ENCODE measurements at places on chromosomes 13 and 19.

GRCh38 chr13:111954661-111955411, 112.1 kb upstream of the SOX1 start:
- DNase-seq: no peak

GRCh38 chr13:23770428-23770827, 118.8 kb downstream of the MIPEP start:
- DNase-seq: no peak

DNA sequence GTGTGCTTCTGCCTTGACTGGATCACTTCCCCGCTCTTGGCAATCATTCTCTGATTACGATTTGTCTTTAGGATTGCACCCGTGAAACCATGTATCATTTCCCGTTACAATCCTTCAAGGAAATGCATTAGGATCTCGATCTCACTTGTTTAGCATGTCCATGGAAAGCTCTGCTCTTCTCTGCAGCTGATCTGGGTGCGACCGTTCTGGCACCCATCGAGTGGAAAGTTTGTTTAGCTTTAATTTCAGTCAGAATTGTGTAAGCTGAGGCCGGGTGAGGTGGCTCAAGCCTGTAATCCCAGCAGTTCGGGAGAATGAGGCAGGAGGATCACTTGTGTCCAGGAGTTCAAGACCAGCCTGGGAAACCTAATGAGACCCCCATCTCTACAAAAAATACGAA, 30.9 kb downstream of the NUMBL start:
- no peak for DNase-seq

DNA sequence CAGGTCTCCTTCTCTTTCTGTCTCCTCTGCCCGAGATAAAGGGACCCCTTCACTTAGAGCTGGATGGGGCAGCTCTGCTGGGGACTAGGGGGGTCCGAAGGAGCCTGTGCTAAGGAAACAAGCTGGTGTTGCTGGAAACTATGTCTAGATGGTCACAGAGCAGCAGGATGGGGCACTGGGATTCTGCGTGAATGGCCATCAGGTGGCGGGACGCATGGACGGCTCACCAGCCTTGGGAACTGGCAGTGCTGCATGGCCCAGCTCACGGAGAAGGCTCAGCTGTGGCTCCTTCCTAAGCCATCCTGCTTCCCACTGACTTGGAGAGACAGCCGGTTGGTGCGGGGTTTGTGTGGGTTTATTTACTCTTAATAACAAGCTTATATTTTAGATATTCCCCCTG, 411.8 kb downstream of the ZNF536 start:
- no peak for DNase-seq

DNA sequence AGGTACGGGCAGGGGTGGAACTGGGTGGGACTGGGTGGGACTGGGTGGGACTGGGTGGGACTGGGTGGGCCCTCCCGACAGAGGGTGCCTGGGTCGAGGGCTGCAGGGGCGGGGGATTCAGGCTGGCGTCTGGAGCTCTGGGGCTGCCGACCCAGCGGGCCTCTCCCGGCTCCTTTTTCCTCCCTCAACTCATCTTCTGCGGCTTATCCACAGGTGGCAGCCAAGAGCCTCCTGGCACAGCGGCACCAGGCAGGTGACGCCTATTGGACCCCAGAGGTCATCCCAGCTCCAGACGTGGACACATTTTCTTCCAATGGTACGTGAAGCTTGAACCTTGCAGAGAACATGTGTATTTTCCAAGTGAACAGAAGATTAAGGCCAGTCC, 533 bp downstream of the ZNF544 start:
- peak; percentile 7 for DNase-seq

DNA sequence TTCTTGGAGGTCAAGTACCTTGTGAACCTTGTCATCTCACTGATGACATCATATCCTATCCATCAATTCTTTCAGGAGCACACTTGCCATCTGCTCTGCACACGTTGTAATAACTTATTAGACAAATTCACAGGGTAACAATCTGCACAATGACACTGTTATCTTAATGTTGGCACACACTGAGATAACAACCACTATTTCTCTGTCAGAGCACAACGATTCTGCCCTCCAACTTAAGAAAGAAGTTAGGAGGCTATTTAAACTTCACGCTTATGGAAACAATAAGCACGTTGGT, 351.3 kb downstream of the DACH1 start:
- no peak for DNase-seq

- no peak for DNase-seq
Observed at GRCh38 chr13:98954313-98954712, 23.6 kb downstream of the DOCK9 start.

DNA sequence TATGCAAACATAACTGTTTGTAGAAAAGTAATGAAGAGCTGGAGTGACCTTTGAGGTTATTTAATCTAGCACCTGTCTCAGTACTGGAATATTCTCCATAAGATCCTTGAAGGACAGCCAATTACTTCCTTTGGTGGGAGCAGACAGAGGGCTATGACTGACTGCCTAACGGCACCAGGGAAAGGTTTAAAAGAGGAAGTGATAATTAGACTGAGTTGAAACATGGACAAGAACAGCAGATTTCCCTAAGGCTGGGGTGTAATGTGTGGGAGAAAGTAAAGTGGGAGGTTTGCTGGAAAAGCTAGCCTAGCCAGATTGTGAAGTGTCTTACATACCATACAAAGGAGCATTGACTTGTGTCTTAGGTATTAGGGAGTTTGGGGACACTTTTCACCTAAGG, 191.3 kb upstream of the PCDH9 start:
- DNase-seq: no peak

DNA sequence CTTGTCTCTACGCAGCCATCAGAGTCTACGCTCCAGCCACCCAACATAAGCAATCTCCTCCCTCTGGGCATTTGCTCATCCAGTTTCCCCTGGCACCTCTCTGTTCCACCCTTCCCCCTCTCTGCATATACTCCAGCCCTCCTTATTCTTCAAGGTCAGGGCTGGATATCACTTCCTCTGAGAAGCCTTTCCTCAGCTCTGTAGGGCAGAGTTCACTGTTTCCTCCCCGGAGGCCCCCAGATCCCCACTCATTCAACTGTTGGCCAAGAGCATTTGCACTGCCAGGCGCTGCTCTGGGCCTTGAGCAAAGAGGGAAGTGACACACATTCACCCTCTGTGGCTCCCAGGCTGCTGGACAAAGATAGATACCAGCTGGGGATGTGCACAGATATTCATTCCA, 3.3 kb downstream of the FCGRT start:
- no peak for DNase-seq

GRCh38 chr19:50020481-50020880, 4.7 kb downstream of the VRK3 start:
- no peak for DNase-seq

DNA sequence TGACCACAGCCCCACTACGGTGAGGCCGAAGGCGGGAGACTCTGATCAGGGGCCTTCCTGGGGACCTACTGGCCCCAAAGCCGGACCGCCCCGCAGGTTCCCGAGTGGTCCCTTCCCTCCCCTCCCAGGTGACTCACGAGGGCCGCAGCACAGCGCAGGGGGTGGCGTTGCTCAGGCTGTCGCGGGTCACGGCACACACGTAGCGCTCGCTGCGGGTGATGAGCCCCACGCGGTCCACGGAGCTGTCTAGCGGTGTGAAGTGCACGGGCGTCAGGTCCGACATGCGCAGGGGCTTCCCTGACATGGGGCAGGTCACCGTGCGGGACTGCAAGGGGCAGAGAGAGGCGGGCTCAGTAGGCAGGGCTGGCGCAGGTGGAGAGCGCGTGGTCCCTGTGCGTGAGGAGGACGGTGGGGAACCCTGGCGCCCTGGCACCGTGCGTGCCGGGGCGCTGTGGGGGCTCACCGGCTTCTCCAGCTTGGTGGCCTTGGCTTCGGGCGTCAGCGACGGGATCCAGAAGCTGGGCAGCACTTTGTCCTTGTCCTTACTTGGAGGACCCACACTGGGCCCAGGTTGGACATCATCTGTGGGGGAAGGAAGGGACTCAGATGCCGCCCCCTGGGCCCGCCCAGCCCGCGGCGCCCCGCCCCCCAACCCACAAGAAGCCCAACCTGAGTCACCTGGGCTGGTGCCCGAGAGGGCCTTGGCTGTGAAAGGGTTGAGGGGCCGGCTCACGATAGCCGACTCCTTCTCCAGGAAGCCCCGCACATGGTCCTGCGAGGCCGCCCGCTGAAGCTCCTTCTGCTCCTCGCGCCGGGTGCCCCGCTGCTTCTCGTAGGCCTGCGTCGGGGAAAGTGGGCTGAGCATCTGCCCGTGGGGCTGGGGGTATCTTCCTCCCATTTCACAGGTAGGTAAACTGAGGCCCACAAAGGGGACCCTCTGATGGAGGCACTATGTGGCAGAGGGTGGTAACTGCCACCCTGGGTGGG, 23.7 kb downstream of the NOSIP start:
- DNase-seq: peak; percentile 33

GRCh38 chr19:55086730-55087541, 11.3 kb downstream of the EPS8L1 start:
- DNase-seq: peak; percentile 40

DNA sequence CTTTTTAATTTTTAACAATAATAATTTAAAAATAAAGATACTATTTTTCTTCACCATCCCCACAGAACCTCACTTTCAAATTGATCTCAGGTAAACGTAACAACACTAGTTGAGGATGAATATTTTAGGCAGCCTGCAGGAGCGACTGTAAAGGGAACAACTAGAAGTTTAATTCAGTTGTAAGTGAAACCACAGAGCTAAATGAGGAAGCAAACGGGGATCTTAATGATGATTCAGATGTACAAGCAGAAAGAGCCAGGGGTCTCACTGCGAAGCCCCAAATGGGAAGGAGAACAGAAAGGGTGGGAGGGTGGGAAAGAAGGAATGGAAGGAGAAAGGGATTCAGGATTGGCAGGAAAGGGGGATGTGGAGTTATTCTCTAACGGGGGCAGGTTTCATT, 54.6 kb upstream of the RAP2A start:
- no peak for DNase-seq

DNA sequence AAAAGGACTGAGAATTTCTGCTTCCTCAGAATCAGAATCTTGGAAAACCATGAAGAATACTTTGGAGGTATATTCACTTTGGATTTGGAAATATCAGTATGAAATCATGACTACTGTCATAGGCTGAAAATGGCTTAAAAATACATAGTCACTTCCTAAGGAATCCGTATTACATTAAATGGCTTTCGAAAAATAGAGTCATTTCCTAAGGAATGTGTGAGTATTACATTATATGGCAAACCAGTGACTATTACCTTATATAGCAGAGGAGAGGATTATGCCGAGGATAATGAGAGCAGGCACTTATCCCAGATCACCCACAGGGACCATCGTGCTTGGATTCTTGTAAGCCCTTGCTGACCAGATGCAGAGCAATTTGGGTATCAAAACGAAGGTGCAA, 1471.8 kb downstream of the EFNB2 start:
- DNase-seq: no peak

GRCh38 chr19:40414542-40415535, 1.7 kb upstream of the PRX start:
- no peak for DNase-seq

- no peak for DNase-seq
Observed at GRCh38 chr13:36030670-36031331, 100.4 kb downstream of the DCLK1 start.

- no peak for DNase-seq
Observed at GRCh38 chr13:85930108-85930507, 130.9 kb upstream of the SLITRK6 start.

DNA sequence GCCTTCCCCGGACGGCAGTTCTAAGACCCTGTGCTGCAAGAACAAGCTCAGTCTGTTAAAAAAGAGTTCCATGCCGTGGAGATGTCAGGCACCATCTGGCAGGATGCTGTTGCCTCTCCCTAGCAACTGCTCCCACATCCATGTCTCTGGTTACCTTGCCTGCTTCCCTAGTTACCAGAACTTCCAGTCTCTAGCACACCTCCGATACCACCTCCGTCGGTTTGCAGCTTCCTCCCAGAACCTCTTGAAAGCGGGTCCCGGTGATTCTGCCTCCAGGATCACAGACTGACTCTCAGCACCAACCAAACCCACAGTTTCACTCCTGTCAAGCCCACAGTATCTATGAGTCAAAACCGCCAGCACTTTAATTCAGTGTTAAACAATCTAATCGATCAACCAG, 55.4 kb downstream of the KCTD12 start:
- no peak for DNase-seq

GRCh38 chr19:47264629-47265028, 8.3 kb downstream of the CCDC9 start:
- DNase-seq: no peak

- no peak for DNase-seq
Observed at GRCh38 chr19:50061650-50062049, 35.8 kb downstream of the ZNF473 start.

GRCh38 chr19:35069696-35070095, 28.2 kb downstream of the HPN start:
- DNase-seq: no peak

DNA sequence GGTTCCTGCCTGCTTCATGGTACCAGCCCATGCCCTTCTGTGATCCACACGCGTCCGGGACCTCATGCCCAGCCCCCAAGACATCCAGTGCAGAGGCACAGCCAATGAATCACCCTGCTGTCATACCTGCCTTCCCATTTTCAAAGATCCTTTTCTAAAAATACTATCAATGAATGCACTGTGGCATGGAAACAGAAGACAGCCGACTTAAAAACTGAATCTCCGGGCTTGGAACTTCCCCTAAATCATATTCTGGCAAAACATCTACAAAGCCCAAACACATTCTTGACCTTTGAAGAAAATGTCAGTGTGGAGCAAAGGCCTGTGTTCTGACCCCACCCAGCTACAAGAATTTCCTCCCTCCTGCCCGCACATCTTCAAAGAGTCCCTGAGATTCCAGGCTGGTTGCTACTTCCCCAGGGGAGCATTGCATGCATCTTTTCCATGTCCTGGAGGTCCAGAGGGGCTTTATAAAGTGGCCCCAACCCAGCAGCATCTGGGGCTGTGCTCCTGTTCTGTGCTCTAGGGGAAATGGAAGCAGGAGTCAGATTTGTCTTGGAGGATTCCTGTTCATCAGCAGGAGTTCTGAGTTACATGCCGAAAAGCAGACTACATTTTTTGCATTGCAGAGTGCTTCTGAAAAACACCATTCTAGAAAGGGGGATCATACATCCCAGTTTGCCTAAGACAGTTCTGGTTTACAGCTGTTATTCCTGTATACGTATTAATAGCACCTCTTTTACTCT, 135.2 kb downstream of the USP12 start:
- no peak for DNase-seq

GRCh38 chr13:47803131-47803530, 197.9 kb downstream of the SUCLA2 start:
- DNase-seq: no peak

- no peak for DNase-seq
Observed at GRCh38 chr13:67204764-67205163, 25.4 kb downstream of the PCDH9 start.

DNA sequence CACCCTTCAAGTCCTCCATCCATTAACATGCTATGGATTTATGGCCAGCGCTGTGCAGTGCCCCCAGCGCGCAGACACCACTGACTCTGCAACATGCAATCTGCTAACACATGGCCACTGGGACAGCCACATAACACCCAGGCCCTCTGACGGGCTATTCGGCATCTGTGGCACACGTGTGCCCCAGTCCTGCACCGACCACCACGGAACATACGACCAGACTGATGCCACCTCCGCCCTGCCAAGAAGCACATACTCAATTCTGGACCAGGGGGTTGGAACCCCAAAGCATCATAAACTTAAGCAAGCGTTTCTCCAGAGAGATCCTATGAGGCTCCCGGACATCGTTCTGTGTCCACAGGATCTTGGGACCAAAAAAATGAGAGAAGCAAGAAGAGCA, 9.8 kb downstream of the STK24 start:
- DNase-seq: no peak
